Neuronal stem cell (in vitro differentiated cells): ENCODE measurements at places on chromosomes 1 and 21.

DNA sequence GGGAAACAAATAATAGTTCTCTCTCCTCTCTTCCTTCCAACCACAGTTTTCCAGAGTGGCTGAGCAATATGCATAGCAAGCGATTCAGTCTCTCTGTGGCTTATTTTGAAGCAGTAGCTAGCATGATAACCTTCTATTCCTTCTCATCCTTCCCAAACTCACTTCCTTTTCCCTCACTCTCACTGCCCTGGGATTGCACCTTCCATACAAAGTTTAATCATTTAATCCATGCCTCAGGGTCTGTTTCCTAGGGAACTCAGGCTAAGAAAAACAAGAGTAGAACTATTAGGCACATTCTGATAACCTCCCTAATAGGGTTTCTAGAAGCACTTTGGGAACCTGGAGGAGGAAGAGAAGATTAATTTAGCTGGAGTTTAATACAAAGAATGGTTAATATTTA, 97.7 kb upstream of the S1PR1 start:
- H3K4me1 ChIP-seq, result peaks cover 9% of the 10 kb centered on the region
- no peak overlapping the region for H3K4me3 ChIP-seq
- no peak for DNase-seq
- H3K27me3 ChIP-seq, result no peaks in the 10 kb centered on the region

GRCh38 chr1:85611856-85612255, 31.3 kb downstream of the CCN1 start:
- no peak overlapping the region for H3K4me3 ChIP-seq
- H3K27ac ChIP-seq, result no peak overlapping the region
- no peak for DNase-seq
- H3K36me3 ChIP-seq, result no peaks in the 10 kb centered on the region

DNA sequence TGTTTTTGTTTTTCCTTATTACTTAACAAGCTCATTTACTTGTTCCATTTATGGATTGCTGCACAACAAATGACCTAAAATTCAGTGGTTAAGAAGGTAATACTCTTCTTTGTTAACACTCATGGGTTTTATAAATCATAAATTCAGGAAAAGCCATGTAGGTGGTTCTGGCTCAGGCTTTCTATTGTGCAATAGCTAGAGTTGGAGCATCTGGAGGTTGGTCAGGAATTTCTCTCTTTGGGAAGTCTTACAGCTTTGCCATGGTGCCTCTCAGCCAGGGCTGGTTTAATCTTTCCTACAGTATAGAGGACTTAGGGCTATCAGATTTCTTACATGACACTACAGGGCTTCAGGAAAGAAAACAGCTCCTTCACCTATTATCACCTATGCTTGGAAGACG, 1677.1 kb downstream of the KCNT2 start:
- DNase-seq, result no peak
- no peak overlapping the region for H3K4me3 ChIP-seq
- H3K4me1 ChIP-seq, result no peaks in the 10 kb centered on the region
- no peaks in the 10 kb centered on the region for H3K36me3 ChIP-seq
- no peaks in the 10 kb centered on the region for H3K27me3 ChIP-seq
- no peak overlapping the region for H3K27ac ChIP-seq

DNA sequence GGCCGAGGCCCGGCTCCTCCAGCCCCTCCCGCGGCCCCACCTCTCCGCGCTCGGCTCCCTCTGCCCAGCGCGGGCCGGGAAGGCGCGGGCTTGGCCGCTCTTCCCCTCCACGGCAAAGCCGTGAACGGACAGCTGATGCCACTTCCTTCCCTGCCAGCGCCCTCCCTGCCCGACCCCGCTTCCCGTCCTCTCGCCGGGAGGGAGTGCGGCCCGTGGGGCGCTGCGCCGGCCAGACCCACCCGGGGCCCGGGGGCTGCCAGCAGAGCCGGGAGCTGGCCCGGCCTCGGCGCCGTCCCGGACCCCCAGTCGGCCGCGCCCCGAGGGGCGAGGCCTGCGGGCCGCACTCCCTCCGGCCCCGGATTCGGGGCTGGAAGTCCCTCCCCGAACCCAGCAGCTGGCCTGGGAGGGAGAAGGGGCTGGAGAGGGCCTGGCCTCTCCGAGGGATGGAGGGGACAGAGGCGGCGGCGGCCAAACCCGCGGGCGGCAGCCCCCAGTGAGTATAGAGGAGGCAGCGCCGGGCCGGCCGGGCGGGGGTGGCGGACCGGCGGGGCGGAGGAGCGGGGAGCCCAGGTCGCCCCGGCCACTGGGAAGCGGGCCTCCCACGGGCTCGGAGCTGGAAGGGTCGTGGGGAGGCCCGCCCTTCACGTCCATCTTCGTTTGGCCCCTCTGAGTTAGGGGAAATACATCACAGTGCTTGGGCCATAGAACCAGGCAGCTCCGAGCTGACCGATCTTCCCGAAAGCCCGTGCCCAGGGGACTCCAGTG, at the start of gene KIAA1614:
KIAA1614 (plus strand) TSS at position 97 of the 765 bp plus-strand sequence; CDS start at position 444, 347 bp downstream.
- DNase-seq, result peak; percentile 47
- H3K4me1 ChIP-seq, result peaks cover 10% of the 10 kb centered on the region
- H3K27ac ChIP-seq, result no peak within 1 kb of the TSS
- H3K4me3 ChIP-seq, result peak within 1 kb of the TSS; percentile 86
- no peaks in the 10 kb centered on the region for H3K36me3 ChIP-seq

GRCh38 chr21:44299458-44300261, at the start of gene PFKL:
Gene PFKL (plus strand): TSS chr21:44300053. CDS start chr21:44300106, 53 bp downstream.
- H3K4me1 ChIP-seq, result peaks cover 29% of the 10 kb centered on the region
- H3K27ac ChIP-seq, result no peak within 1 kb of the TSS
- peak; percentile 48 for DNase-seq
- peak within 1 kb of the TSS; percentile 89 for H3K4me3 ChIP-seq

- no peaks in the 10 kb centered on the region for H3K27me3 ChIP-seq
- no peak for DNase-seq
- H3K27ac ChIP-seq, result no peak overlapping the region
- H3K4me1 ChIP-seq, result no peaks in the 10 kb centered on the region
- H3K36me3 ChIP-seq, result no peaks in the 10 kb centered on the region
Measured at GRCh38 chr1:233735847-233736246, 121.9 kb downstream of the KCNK1 start.

GRCh38 chr1:185345913-185346720, 29.1 kb upstream of the IVNS1ABP start:
- no peaks in the 10 kb centered on the region for H3K4me1 ChIP-seq
- H3K36me3 ChIP-seq, result no peaks in the 10 kb centered on the region
- DNase-seq, result no peak

GRCh38 chr1:901108-901859, 22.4 kb upstream of the SAMD11 start:
- no peak for DNase-seq
- H3K4me3 ChIP-seq, result no peak overlapping the region
- H3K27ac ChIP-seq, result no peak overlapping the region
- H3K4me1 ChIP-seq, result peaks cover 4% of the 10 kb centered on the region
- H3K27me3 ChIP-seq, result peaks cover 25% of the 10 kb centered on the region
- no peaks in the 10 kb centered on the region for H3K36me3 ChIP-seq

- no peak for DNase-seq
- H3K4me1 ChIP-seq, result peaks cover 2% of the 10 kb centered on the region
- no peak overlapping the region for H3K27ac ChIP-seq
Measured at GRCh38 chr1:15081102-15081501, 72.4 kb upstream of the TMEM51 start.

- DNase-seq, result no peak
- H3K4me3 ChIP-seq, result no peak overlapping the region
- no peaks in the 10 kb centered on the region for H3K4me1 ChIP-seq
- H3K36me3 ChIP-seq, result no peaks in the 10 kb centered on the region
Measured at GRCh38 chr21:29257701-29258100, 41.0 kb upstream of the BACH1 start.

GRCh38 chr1:95752515-95753381, 518.7 kb downstream of the RWDD3 start:
- no peaks in the 10 kb centered on the region for H3K4me1 ChIP-seq
- no peaks in the 10 kb centered on the region for H3K36me3 ChIP-seq

GRCh38 chr1:6198646-6199297, 623 bp downstream of the RPL22 start:
- H3K4me1 ChIP-seq, result peaks cover 6% of the 10 kb centered on the region
- peaks cover 43% of the 10 kb centered on the region for H3K36me3 ChIP-seq
- H3K27me3 ChIP-seq, result no peaks in the 10 kb centered on the region
- peak overlapping the region; percentile 94 for H3K4me3 ChIP-seq
- DNase-seq, result no peak
- H3K27ac ChIP-seq, result no peak overlapping the region

DNA sequence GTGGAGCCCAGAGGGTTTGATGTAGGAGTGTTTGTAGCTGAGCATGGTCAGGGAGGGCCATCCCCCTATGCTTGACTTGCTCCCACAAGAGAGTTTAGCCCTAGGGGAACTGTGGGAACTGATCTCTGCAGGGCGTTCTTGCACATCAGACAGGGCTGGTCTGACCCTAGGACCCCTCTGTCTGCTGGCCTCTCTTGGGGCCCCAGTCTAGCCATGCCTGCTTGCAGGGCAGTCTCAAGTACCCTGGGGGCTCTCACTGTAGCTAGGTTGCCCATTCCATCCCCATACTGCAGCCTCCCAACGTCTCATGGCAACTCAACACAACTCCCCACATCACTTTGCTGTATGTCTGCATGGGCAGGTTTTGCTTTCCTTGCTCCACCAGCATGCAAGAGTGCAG, 1250.7 kb upstream of the B3GALT2 start:
- no peaks in the 10 kb centered on the region for H3K27me3 ChIP-seq
- no peaks in the 10 kb centered on the region for H3K36me3 ChIP-seq
- DNase-seq, result no peak
- no peak overlapping the region for H3K27ac ChIP-seq
- H3K4me1 ChIP-seq, result no peaks in the 10 kb centered on the region

DNA sequence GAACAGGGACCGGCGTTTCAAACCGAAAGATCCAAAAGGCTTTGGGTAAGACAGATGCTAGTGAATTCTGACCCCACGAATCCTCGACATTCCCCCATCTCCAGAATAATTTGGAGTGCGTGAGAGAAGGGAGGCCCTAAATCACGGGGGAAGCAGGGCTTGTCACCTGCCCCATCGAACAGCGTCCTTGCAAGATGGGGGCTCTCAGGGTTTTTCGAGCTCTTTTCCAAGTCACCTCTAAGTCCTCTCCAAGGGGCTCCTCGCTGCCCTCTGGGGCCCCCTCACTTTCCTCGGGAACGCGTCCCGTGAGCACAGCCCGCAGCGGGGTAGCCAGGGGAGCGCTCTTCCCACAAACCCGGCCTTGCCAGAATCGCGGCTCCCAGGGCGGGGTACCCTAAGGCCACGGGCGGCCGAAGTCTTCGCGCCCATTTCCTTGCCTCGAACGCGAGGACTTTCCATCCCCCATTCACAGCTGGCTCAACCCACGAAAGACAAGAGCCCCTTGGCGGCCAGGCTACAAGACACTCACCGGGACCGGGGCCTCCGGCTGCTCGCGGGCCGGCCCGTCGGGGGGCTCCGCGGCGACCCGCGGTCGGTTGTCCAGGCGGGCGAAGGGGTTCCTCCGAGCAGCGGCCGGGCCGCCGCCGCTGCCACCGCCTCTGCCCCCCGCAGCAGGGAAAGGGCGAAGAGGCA, 546 bp downstream of the DONSON start:
- peaks cover 3% of the 10 kb centered on the region for H3K36me3 ChIP-seq
- peaks cover 4% of the 10 kb centered on the region for H3K4me1 ChIP-seq
